Myocyte (in vitro differentiated cells): ENCODE measurements at places on chromosomes 7 and 10. TPM values are rescaled to one million over a fixed set of nuclear protein-coding genes. Genes with fewer than 3 reads are reported as not detected.

TEX36 gene
- total RNA-seq, result not detected in 2 replicates

GFRA1 gene
- total RNA-seq, result 11.1 and 12.9 TPM in 2 replicates

VGF gene
- total RNA-seq, result not detected in 2 replicates

TLL2 gene
- total RNA-seq, result 0.45 and 0.57 TPM in 2 replicates

HOXA5 gene
- total RNA-seq, result 5.7 and 8.8 TPM in 2 replicates

AKR1C4 gene
- total RNA-seq, result not detected in 2 replicates

CCDC172 gene
- not detected in 2 replicates for total RNA-seq

CPVL gene
- total RNA-seq, result 0.47 and 0.62 TPM in 2 replicates

AKR1C8 gene
- not detected in 2 replicates for total RNA-seq

LRIT1 gene
- total RNA-seq, result 0.11 TPM in 1 of 2 replicates, not detected in the other

MRPS24 gene
- total RNA-seq, result 173 and 200 TPM in 2 replicates

CD36 gene
- 38.8 and 46.2 TPM in 2 replicates for total RNA-seq

ZRANB1 gene
- total RNA-seq, result 28.3 and 31.7 TPM in 2 replicates

SPDYE8 gene
- total RNA-seq, result not detected in 2 replicates

GALNT17 gene
- 3.5 and 6.2 TPM in 2 replicates for total RNA-seq

PRPS1L1 gene
- not detected in 2 replicates for total RNA-seq

ITIH2 gene
- not detected in 2 replicates for total RNA-seq

METTL2B gene
- total RNA-seq, result 54.5 and 63.3 TPM in 2 replicates
